Heart right ventricle (tissue), 16 donors: ENCODE measurements at places on chromosomes 12 and 14. TPM values are rescaled to one million over a fixed set of nuclear protein-coding genes. Genes with fewer than 3 reads are reported as not detected.

- no peak for DNase-seq
Observed at GRCh38 chr12:104010606-104011169, 39.3 kb downstream of the GLT8D2 start.

DNA sequence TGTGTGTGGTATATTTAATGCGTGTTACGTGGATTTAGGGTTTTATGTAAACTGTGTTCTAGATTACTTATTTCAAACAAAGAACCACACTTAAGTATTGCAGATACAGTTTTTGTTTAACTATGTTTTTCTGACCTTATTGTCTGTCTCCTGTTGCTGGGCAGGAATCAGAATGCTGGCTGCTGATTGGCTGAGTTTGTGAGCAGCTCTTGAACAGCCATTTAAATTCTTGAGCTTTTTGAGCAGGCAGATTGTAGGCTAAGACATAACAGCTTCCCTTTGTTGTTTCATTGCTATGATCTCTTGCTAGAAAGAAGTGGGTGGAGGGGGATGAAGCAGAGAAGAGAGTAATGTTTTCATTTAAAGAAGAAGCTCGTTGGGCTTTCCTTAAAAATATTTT is 52.2 kb downstream of the ATF7IP start:
- peak; percentile 79 for DNase-seq

GRCh38 chr14:77424862-77425261 is 1.5 kb upstream of the NOXRED1 start:
- DNase-seq: no peak

DNA sequence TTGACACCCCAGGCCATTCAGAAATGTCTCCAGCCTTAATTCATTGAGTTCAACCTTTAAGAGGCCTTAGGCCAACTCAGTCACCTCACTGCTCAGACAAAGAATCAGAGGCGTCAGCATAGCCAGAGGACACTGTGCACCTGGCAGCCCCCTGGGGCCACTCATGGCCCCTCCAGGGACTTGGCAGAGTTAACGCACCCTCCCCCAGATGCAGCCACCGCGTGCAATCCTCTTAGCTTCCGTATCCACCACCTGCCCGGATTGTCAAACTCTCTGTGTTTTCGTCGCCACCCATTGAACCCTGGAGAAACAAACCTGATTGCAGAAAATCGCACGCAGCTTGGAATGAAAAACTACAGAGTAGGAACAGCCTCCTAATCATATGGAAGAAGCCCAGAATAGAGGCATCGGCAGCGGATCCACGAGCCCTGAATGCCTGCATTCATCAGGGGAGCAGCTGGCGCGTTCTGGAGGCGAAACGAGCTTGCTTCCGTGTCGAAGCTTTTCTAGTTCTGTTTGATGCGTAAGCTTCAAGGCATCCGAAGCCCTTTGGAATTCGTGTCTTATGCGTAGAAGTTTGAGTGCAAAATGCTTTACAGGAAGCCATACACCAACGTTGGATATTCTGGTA is 22.4 kb downstream of the BRI3BP start:
- DNase-seq: no peak

- DNase-seq: no peak
Observed at GRCh38 chr12:99026332-99027054, 381.4 kb downstream of the APAF1 start.

GRCh38 chr12:40253936-40254335 is 29.1 kb downstream of the LRRK2 start:
- no peak for DNase-seq

DNA sequence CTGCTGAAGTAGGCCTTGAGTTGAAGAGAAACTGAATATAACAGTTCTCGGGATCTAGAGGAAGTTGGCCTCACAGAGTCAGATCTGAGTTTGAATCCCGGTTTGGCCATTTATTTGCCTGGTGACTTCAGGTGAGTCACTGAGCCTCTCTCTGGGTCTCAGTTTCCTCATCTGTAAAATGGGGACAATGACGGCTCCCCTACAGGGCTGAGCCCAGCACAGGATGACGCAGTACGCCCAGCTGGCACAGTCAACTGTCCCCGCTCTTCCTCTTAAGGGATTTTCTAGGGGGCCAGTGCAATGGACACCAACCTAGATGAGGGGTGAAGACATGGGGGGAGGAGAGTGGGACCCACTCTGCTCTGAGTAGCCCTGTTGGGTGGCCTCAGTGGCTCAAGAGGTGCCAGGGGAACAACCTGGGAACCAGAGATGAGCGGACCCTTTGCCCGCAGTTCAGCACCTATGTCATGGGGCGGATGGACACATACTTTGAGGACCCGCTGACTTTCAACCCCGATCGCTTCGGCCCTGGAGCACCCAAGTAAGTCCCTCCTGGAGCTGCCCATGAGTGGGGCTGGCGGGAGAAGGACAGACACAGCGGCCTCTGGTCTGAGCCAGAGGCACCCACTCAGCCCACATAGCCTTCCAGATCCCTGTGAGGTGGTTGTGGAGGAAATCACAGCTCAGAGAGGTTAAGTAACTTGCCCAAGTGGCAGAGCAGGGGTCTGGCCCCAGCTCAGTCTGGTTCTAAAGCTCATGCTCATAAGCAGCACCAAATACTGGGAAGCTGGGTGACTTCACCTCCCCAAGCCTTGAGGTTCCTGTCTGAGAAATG is 41.1 kb downstream of the CYP46A1 start:
- no peak for DNase-seq

GRCh38 chr12:58131986-58132755 is 190.8 kb downstream of the ATP23 start:
- DNase-seq: no peak

GRCh38 chr12:59403259-59403932 is 192.4 kb upstream of the SLC16A7 start:
- peak; percentile 41 for DNase-seq

DNA sequence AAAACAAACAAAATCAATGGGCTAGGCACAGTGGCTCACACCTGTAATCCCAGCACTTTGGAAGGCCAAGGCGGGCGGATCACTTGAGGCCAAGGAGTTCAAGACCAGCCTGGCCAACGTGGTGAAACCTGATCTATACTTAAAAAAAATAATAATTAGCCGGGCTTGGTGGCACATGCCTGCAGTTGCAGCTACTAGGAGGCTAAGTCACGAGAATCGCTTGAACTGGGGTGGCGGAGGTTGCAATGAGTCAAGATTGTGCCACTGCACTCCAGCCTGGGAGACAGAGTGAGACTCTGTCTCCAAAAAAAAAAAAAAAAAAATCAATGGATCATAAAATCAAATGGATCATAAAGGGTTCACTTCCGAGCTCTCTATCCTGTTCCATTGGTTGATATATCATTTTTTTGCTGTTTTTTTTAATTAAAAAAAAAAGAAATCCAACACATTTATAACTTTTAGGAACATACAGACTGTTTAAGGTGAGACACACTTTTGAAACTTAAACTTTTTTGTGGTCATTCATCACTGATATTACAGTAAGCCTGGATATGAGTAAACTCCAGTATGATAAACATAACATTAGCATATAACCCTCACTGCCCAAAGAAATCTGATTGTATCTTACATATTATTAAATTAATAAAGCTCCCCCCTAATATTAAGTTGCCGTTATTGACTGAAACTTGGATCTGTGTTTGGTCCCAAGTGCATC is 22.1 kb downstream of the MOK start:
- no peak for DNase-seq

DNA sequence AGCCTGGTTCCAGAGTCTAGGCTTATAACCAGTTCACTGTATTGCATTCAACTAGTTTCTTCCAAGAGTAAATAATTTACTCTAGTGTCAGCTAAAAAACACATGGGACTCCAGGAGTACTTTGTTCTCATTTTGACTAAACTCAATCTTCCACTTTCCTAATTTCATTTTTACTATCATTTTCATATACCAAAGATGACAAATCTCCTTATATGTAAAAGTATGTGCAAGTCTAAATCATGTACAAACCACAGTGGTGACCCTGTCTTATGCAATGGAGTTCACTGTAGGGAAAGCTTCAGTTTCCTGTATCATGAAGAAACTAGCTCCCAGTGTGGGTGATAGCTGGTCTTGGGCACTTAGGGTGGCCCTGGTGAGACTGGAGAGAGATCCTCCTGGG is 151.6 kb downstream of the HELB start:
- no peak for DNase-seq

- DNase-seq: no peak
Observed at GRCh38 chr12:2768224-2768961, 26.4 kb upstream of the FKBP4 start.

DNA sequence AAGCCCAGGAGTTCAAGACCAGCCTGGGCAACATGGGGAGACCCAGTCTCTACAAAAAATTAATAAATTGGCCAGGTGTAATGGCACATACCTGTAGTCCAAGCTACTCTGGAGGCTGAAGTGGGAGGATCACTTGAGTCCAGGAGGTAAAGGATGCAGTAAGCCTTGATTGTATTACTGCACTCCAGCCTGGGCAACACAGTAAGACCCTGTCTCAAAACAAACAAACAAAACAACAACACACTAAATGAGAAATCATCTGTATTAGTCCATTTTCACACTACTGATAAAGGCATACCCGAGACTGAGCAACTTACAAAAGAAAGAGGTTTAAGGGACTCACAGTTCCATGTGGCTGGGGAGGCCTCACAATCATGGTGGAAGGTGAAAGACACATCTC is 4.7 kb upstream of the MLXIP start:
- DNase-seq: no peak

DNA sequence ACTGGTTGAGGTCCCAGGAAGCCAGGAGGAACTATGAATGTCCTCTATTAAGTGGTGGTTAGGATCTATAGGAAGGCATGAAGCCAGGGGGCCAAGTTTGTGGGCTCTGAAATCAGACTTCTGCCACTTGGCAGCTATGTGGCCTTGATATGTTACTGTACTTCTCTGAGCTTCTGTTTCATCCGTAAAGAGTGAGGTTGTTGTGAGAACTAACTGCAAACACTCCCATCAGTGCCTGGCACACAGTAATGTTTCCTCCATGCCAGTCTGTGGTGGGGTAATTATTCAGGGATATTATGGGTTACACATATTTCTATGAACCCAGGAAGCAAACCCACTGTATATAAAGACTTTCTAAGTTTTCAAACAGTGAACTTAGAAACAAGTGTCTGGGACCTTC is 57.4 kb downstream of the PLXNC1 start:
- DNase-seq: no peak

DNA sequence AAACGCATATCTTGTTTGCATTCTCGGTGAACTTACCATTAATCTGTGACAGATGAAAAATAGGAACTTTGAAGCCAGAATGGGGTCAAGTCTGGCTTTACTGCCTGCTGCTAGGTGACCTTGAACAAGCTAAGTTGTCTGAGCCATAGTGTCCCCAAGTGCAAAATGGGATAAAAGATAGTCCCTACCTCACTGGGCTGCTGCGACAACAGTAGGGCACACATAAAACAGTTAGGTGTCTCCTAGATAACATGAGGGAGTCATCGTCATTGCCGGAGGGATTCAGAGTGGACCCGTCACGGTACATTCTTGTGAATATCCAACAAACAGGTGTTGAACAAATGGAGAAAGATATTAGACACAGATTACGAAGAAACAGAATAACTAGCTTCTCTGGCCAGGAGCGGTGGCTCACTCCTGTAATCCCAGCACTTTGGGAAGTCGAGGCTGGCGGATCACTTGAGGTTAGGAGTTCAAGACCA is 71.2 kb downstream of the NINJ2 start:
- DNase-seq: no peak

- DNase-seq: no peak
Observed at GRCh38 chr12:91404441-91404840, 221.8 kb upstream of the DCN start.

SALL2 gene
- 1.3 TPM for polyA plus RNA-seq

CHST11 gene
- 1.1 TPM for polyA plus RNA-seq

DPF3 gene
- polyA plus RNA-seq: 18.1 TPM

SCYL2 gene
- polyA plus RNA-seq: 9.5 TPM

DDX24 gene
- 160 TPM for polyA plus RNA-seq

TRIP11 gene
- 8.1 TPM for polyA plus RNA-seq

HOXC6 gene
- 0.03 TPM for polyA plus RNA-seq

TAS2R14 gene
- polyA plus RNA-seq: 1.7 TPM

PZP gene
- 0.20 TPM for polyA plus RNA-seq

ANO4 gene
- 0.12 TPM for polyA plus RNA-seq

EIF2S3B gene
- not detected for polyA plus RNA-seq

APAF1 gene
- polyA plus RNA-seq: 3.4 TPM

STAT6 gene
- polyA plus RNA-seq: 36.0 TPM

COX8C gene
- not detected for polyA plus RNA-seq

CDKN3 gene
- polyA plus RNA-seq: 3.1 TPM
